Stimulated activated CD4-positive, alpha-beta T cell treated with anti-CD3 and anti-CD28 coated beads, Interleukin-4, amount 100 ng/mL, for 24 hours (primary cell): ENCODE measurements at places on chromosomes 4 and X.

DNA sequence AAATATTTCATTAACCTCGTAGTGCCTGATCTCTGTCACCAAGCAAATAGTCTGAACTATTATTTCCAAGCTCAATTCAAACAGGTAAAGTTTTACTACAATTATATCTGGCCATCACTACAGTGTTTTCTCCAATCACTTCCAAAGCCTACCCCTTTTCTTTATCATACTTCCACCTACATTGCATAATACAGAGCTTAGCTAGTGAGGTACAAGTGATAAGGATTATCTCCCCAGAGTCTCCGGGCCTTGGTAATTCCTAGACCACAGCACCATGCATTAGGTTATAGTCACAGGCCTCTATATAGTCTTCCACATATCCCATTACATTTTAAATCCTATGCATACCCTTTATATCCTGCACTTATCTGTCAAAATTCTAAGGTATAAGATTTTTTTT is 154.2 kb downstream of the SNCA start:
- DNase-seq: no peak

DNA sequence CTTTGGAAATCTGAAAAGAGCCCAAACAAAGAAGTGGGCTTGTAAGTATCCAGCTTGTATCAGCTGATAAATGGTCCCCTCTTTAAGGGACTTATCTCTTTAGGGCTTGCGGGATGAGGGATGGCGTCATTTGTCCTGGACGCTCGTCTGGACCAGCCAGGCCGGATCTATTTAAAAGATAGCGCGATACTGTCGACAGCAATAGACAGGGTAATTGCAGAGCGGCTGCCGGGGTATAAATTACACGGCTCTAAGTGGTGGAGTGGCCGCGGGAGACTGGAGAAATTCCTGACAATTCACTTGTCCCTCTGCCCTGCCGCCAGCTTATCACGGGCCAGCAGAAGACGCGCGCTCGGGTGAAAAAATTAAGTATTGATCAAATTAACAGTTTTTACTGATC is 90.7 kb downstream of the FAM53A start:
- DNase-seq: no peak

GRCh38 chrX:100413229-100413628 is 3.2 kb upstream of the PCDH19 start:
- peak; percentile 12 for DNase-seq

- no peak for DNase-seq
These were observed 118.7 kb downstream of the SMARCA1 start for GRCh38 chrX:129404670-129405008.

- DNase-seq: no peak
These were observed 148.3 kb downstream of the DCTD start for GRCh38 chr4:182768838-182769237.

- no peak for DNase-seq
These were observed 203.7 kb upstream of the NWD2 start for GRCh38 chr4:37040816-37041215.

GRCh38 chr4:82900066-82900410 is 497 bp upstream of the THAP9 start:
- no peak for DNase-seq

GRCh38 chrX:29024871-29025270 is 437.6 kb downstream of the IL1RAPL1 start:
- no peak for DNase-seq

DNA sequence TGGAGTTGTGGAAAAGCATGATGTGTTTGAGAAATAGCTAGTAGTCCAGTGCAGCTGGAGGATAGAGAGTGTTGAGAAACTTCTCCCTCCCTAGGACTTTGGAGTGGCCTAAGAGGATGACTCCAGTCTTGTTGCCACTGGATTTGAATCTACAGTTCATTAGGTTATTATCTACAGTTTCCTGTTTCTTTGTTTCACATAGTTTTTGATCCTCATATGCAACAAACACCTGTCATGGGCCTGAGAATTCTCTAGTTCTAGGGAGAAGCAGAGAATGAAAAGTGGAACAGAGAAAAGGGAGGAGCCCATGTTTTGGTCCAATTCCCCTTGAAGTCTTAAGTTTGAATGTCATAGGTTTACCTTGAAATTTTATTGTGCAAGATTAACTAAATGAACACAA is 73.6 kb upstream of the TBC1D9 start:
- no peak for DNase-seq

DNA sequence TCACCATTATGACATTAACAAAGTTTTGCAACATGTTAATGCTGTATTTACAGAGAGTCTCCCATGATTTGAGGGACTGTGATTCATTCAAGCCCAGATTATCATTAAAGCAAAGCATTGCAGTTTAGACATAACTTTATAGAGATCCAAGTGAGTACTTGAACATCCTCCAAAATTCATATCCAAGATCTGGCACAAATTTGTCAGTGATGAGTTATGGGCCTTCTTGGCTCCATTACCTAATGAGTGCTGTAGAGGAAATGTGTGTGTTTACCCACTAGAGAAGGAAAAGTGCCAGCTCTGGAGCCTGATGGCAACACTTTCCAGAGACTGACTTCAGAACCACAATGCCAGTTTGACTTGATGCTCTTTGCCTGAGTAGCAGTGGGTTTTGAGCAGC is 432.3 kb downstream of the GALNTL6 start:
- no peak for DNase-seq

DNA sequence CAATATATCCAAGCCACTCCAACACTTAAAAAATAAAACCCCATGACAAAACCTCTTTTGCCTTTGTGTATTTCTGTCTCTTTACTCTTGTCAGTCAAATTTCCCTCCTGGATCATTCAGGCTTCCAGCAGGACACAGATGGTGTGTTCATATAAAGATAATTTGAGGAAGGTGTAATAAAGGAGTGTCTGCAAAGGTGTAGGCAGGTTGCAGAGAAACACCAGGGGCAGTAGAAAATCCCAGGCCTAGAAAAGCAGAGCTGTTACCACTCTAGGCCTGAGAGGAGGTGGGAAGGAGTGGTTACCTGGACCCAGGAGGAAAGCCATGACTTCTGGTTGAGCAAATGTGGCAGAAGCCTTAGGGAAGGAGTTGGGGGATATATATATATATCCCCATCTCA is 28.8 kb downstream of the CHRNA9 start:
- no peak for DNase-seq

GRCh38 chr4:3127112-3127511 is 52.6 kb downstream of the HTT start:
- no peak for DNase-seq

DNA sequence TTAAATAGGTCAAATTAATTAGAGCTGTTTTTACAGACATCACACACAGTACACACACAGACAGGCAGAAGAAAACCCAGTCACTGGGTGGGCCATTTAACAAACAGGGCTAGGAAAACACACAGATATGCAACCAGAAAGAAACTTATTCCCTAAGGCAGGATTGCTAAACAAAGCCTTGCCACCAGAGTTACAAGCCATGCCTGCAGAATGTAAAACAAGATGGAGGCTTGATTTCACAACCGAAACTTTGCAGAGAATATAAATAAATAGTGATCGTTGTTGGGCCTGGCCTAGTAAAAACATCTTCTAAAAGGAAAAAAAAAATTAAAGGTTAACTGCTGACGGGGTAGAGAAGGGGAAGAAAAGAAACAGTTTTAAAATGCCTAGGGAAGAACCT is 212.3 kb downstream of the NAP1L3 start:
- no peak for DNase-seq

- no peak for DNase-seq
These were observed 52.6 kb downstream of the HMX1 start for GRCh38 chr4:8819019-8819418.

GRCh38 chr4:80413086-80413485 is 77.6 kb downstream of the CFAP299 start:
- DNase-seq: no peak

DNA sequence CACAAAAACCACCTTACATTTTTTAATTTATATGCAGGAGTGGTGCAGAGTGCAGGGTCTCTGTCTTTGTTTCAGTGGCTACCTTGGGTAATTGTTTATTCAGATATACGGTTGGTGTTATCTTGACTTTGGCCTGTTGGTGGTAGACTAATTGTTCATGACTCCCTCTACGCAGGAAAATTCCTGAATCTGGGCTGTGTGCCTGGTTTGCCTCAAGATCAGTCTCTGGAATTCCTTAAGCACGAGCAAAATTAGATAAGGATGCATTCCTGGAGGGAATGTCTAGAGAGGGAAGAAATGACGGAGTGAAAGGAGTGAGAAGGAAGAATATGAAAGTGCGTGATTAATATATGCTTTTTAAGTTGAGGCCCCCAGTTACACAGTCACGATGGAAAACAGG is 576.9 kb upstream of the PCDH10 start:
- no peak for DNase-seq

GRCh38 chrX:54029529-54030143 is 14.6 kb downstream of the PHF8 start:
- DNase-seq: no peak

DNA sequence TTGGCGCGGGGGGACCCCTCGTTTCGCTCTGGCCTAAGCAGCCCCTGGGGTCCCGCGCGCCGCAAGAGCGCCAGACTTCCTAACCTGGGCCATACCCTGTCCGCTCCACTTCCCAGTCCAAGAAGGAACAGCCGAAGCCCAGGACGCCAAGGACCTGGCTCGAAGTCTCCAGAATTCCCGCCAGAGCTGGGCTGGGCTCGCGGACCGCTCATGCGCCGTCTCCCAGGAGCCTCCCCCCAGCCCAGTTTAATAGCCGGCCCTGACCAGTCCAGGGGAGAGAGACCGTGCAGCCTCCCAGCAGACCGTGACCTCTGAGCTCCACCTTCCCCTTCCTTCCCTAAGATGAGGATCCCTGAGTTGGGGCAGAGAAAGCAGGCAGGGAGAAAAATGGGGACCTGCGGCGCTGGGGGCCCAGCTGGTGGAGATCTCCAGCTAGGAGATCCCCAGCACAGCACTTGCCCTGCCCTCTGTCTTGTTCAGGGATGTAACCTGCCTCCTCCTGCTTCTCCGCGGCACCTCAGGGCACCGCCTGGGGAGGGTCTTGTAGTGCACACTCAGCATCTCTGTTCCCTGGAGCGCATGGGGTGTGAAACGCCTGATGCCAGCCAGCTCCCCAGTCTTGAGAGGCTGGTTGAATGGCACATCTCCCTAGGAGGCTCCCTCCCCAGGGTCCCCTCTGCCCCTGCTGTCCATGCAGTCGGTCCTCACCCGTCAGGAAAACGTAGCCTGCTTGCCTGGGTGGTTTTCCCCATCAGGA is 1.2 kb upstream of the LETM1 start:
- no peak for DNase-seq

DNA sequence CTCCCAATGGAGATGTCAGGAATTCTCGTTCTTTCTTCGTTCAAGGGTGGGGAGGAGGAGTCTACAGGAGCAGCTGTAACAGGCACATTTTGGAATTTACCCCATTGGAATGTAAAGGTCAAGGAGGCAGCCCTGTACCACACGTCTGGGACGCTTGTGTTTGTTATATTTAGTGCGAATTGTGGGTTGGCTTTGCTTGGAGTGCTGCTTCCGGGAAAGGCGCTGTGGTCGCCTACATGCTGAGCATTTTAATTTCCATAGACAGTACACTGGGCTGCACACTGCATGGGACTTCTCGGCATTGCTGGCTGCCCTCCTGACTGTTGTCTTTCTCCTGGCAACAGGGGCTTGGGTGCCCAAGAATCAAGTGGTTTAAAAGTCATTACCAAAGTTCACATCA is 12.8 kb downstream of the GYG2 start:
- DNase-seq: no peak

DNA sequence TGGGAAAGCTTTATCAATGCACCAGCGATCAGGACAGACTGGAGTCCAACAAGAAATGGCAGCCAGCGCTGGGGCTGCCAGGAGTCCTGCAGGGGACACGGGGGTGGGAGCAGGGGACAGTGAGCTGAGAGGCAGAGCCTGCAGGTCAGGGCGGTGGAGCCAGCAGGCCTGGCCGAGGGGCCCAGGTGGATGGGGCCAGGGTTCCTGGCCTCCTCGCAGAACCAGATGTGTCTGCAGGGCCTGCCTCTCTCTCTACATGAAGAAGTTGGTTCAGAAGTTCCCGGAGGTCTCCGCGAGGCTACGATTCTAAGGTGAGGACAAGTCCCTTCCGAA is 63.6 kb downstream of the CPZ start:
- DNase-seq: no peak

DNA sequence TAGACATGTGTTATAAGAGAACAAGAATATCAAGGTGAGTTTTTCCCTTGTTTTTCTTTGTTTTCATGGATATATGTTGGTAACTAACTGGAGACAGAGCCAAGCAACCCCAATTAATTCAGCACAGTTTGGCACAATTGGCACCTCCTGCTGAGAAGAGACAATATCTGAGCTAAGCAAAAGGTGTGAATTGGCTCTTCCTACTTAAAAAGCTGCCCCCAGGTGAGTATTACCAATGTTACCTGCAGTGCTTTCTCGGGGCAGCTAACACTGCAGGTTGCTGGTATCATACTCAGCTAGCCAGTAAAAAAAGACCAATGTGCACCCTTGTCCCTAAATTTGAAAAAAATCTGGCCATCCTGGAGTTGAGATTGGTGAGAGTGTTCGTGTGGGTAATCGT is 871.2 kb upstream of the TENM3 start:
- DNase-seq: no peak

DNA sequence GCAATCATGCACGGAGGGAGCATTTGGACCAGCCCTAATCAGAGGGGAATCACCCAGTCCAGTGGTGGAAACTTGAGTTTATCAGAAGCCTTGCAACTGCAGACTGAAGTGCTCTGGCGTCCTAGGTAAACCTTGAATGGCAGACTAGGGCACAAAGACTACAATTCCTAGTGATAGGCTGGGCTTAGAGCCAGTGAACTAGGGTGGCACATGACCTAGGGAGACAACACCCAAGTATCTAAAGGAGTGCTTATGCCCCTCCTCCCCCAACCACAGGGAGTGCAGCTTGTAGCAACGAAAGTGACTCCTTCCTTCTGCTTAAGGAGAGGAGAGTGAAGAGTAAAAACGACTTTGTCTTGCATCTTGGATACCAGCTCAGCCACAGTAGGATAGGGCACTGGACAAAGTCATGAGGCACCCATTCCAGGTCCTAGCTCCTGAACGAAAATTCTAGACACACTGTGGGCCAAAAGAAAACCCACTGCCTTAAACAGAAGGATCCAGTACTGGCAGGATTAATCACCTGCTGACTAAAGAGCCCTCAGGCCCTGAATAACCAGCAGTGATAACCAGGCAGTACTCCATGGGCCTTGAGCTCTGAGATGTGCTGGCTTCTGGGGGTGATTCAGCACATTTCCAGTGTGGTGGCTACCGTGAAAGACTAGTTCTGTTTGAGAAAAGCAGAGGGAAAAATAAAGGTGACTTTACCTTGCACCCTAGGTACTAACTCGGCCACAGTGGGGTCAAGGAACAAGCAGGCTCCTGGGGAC is 58.7 kb upstream of the STARD8 start:
- no peak for DNase-seq

GRCh38 chrX:77087529-77088169 is 359.5 kb upstream of the FGF16 start:
- DNase-seq: no peak

DNA sequence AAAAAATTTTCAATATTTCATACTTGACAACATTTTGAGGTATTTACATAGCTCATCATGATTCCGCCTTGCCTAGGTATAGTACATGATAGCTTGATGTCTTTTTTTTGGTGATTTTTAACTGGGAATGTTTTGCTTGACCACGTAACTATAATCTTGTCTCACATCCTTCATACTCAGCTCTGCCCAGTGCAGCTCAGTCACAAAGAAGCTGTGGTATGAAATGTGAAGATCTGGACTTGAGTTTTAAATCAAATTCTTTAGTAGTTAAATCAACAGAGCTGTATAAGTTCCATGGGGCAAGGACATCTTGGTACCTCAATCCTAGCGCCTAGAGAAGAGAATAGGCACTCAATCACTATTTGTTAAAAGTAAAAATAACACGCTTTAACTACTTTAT is 276.3 kb upstream of the DKK2 start:
- DNase-seq: no peak
